ENCODE measurements at places on chromosomes 6 and 20.

GRCh38 chr6:19925533-19925932, 88.4 kb downstream of the ID4 start:
- no peak for DNase-seq

DNA sequence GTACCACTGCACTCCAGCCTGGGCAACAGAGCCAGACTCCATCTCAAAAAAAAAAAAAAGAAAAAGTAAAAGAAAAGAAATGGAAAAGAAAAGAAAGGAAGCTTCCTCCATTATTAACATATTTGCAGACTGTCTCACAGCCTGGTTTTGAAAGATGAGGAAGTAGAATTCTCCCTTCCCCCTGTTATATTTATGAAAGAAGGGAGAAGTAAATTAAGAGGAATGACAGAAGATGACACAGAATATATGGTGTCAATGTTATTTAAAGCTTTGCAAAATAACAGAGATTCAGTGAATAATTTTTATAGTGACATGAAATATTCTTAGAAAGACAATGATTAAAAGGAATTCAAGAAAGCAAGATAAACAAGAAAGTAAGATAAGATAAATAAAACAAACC, 83.7 kb upstream of the PRSS16 start:
- DNase-seq, result no peak

DNA sequence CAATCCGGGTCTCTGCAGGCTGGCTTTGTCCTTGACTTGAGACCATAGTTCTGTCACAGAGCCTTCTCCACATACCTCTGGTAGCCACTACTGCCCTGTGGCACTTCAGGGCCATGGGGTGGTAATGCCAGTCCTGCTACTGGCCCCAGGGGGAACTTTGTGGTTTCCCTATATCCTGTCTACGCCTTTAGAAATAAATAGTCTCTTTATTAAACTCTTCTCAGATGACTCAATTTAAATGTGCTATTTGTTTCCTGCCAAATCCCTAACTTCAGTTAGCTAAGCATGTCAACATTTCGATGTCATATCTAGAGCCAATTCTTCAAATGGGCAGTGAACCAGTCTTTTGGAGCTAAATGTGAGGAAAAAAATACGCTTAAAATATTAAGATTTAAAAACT, 60.1 kb downstream of the SEL1L2 start:
- DNase-seq, result no peak

- DNase-seq, result no peak
Measured at GRCh38 chr6:137332637-137333280, 113.6 kb upstream of the IFNGR1 start.

DNA sequence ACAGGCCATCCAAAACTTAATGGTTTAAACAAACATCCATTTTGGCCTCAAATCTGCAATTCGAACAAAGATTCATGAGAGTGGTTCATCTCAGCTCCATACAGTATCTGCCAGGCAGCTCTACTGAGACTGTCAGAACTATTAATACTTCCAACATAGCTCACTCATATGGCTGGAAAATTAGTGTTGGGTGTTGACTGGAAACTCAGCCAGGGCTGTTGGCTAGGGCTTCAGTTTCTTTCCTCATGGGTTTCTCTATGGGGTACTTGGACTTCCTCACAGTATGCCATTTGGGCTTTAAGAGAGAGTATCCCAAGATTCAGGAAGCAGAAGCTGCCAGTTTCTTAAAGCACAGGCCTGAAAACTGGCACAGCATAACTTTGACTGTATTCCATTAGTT, 240.3 kb downstream of the TPBG start:
- DNase-seq, result no peak

GRCh38 chr6:53608396-53608795, 57.2 kb downstream of the KLHL31 start:
- no peak for DNase-seq

- DNase-seq, result no peak
Measured at GRCh38 chr6:169534039-169534421, 167.8 kb downstream of the WDR27 start.

GRCh38 chr20:38152621-38153221, 12.3 kb downstream of the TGM2 start:
- DNase-seq, result no peak

GRCh38 chr20:24895898-24896658, 53.0 kb upstream of the CST7 start:
- DNase-seq, result no peak

- no peak for DNase-seq
Measured at GRCh38 chr6:56954403-56955170, at the start of gene BEND6. Gene BEND6, plus strand, starts transcription at chr6:56955107. Its CDS starts 26,704 bp downstream, at chr6:56981811.

DNA sequence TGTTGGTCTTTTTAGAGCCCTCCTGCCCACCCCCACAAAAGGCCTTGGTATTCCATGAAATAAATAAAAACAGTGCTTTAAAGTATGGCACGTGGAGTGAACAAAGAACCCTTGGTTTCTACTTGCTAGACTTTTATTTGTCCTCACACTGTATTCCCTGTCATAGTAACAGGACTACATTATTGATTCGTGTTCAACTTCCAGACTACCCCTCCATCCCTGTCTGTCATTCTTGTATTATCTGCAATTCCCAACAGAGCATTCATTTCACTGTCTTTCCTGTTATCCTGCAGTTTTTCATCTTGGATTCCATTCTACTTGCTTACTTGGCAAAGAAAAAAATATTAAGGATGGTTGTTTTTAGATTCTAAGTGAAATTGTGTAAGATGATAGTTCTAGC, 307.4 kb upstream of the CNR1 start:
- DNase-seq, result no peak

DNA sequence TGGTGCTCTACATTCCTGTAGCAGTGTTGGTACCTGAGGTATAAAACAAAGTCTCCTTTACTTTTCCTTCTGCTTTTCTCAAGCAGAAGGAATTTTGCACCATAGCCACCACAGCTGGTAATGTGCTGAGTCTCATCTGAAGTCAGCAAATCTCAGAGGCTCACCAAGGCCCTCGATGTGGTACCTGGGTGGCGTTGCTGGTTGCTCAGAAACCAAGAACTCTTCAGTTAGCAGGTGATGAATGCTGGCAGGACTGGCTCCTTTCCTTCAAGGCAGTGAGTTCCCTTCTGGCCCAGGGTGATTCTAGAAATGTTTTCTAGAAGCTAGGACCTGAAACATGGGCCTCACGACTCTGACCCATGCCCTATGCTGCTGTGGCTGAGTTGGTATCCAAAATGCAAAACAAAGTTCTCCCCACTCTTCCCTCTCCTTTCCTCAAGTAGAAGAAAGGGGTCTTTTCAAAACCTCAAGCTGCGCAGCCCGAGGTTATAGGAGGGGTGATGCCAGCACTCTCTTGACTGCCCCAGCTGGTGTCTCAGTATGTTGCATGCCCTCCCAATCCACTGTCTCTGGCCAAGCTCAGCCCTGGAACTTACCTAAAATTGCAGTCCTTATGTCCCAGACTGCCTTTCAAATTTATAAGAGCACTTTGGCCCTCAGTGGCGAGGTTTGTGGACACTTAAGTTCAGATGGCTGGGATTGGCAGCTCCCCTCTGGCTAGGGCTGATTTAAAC, 592.3 kb downstream of the FRK start:
- DNase-seq, result no peak

DNA sequence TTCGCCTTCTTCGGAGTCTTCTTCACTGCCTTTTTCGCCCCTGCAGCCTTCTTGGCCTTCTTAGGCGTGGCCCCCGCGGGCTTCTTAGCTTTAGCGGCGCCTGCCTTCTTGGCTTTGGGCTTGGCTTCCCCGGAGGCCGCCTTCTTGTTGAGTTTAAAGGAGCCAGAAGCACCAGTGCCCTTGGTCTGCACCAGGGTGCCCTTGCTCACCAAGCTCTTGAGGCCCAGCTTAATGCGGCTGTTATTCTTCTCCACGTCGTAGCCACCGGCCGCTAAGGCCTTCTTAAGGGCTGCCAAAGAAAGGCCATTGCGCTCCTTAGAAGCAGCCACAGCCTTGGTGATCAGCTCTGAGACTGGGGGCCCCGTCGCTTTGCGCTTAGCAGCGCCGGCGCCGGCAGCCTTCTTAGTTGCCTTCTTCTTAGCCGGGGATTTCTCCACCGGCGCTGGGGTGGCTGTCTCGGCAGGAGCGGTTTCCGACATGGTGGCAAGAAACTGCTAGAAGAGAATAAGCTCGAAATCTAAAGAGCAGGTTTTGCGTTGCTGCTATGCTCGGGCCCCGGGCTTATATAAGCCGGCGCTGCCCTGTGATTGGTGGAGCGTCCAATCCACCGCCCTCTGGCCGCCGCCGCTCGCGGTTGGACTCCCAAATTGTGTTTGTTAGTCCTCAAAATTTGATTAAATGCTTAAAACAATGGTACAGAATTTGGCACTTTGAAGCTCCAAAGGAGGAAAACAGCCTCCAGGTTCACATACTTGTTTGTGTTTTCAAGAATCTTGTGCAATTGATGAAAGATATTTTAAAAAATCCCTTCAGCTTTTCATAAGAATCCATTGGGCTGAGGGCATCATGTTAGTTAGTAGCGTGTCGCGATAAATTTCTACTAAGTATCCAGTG, 44.9 kb downstream of the OR2B2 start:
- DNase-seq, result no peak

DNA sequence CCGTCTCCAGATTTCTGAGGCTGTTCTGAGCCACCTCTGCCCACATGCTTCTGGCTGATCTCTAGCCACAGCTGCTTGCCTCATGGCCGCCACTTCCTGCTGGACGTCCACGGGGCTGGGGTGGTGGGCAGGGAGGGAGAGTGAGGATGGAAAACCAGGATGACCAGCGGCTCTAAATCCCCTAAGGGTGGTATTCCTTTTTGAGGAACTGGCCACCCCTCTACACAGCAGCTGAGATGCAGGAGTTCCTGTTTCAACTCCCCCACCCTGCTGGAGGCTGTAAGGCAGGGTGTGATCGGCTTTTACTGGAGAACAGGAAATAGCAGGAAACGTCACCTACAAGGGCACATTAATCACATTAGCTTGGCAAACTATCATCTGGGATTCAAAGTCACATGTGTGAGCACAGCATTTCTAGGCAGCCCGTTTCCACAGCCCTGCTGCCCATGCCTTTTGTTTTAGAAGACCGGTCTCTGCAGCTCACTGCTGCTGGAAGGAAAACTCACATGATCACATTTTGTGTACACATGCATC, 181.6 kb upstream of the ECI2 start:
- DNase-seq, result no peak

GRCh38 chr20:54148947-54149764, 24.6 kb downstream of the CYP24A1 start:
- DNase-seq, result no peak

DNA sequence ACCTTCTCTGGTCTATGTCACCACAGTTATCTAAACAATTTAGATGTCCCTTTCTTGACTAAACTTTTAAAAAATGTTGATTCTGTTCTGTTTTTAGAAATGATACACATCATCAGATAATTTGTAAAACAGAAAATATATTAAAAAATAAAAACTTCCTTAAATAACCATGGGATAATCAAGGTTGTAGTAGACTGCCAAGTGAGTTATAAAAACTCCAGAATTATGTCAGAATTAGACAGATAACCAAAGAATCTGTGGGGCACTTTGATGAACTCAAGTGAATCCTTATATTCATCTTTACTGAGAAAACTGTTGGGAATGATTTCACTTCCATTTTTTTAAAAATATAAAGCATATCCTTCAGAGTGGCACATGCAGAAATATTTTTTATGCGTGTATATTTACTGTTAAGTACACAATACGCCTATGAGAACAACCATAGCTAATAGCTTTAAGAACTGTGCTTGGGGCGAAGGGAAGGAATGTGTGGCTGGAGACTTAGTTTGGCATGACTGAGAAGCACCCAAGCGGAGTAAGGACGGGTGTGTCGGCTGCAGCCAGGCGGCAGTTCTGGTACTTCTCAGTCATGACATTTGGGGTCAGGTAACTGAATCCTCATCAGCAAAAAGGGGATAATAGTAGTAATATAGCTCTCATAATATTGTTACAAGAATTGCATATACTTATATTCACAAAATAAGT, 604.7 kb upstream of the CITED2 start:
- DNase-seq, result no peak

DNA sequence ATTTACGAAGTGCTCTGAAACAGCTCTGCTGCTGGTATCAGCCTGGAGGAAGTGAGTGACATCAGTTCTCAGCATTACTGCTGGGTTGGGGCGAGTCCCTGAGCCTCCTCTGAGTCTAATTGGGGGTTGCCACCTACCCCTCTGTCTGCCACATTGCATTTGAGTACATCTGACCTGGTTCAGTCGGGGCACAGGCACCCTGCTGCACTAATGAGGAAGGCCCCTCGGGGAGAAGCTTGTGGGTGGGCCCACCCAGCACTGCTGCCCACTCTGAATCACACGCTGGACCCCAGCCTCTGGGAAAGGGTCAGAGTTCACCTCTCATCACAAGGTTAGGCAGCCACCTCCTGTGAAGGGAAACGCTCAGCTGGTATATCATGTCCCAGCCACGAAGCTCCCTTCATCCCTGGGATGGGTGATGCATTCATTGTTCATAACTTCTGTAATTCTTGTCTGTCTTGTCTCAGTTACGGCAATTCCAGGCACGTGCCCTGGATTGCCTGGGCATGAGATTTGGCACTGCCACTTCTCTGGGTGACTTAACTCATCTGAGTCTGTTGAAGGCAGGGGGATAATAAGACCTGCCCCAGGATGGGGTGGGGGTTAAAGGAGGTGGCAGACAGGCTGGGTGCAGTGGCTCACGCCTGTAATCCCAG, 13.3 kb downstream of the DNMT3B start:
- DNase-seq, result no peak

GRCh38 chr6:157841211-157841840, 18.3 kb downstream of the SNX9 start:
- no peak for DNase-seq

DNA sequence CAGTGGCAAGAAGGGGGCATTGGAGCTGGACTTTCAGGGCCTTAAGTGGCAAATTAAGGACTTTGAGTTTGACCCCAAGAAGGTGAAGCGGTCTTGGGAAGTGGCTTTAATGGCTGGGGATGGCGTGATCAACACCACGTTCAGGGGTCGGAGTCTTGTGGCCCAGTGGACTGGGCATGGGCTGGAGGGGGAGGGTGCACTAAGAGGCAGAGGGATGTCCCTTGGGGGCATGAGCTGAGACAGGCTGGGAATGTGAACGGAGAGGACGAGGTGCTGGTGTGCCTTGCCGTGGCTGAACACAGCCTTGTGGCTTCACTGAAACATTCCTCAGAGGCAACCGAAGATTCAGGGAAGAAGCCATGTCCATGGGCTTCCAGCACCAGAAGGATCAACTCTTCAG, 227.0 kb downstream of the SYNDIG1 start:
- no peak for DNase-seq

DNA sequence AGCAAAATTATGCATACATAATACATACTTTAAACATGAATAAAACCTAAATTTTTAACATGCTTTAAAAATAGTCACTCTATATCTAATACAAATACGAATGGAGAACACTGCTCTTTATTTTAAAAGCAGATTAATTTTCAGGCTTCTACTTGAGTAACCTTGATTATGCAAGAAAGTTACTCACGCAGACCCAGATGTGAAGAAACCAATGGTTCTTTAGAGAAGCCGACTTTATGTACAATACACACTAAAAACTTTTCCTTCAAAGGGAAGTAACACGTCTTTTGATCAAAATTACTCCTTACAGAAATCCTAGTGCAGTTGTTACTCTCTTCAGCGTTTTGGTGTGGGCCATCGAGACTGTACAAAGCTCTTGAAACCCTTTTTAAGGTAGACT, 136.9 kb upstream of the SLC22A16 start:
- no peak for DNase-seq

- DNase-seq, result no peak
Measured at GRCh38 chr20:35497780-35498189, 31.7 kb downstream of the C20orf173 start.

GRCh38 chr6:88670369-88670768, 293.0 kb downstream of the RNGTT start:
- no peak for DNase-seq
